ENCODE measurements at places on chromosomes 12 and 14. TPM values are rescaled to one million over a fixed set of nuclear protein-coding genes. Genes with fewer than 3 reads are reported as not detected.

RNASE7 gene
- polyA plus RNA-seq = 0.86 TPM

CABP1 gene
- polyA plus RNA-seq = 5.2 TPM

HOXC12 gene
- not detected for polyA plus RNA-seq

OASL gene
- polyA plus RNA-seq = 0.08 TPM

- no peak for DNase-seq
Observed at GRCh38 chr14:101187816-101188570, 284.5 kb upstream of the RTL1 start.

DNA sequence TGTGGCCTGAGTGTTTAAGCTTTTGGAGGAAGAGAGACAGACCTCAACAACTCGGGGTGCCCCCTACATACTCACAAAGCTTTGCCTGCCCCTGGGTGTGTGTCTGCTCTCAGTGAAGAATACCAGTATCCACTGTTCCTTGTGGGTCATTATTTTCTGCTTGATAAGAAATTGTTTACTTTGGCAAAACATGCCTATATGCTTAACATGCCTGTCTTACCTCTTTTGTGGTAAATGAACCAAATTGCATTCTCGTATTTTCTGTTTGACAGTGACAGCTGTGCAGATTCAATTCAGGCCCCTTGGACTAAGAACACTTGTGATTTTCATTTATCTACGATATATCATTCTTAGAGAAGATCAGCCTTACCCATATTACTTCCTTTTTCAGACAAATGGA lies 50.6 kb upstream of the REP15 start:
- no peak for DNase-seq

GRCh38 chr12:68953536-68953935 lies 20.6 kb upstream of the CPM start:
- DNase-seq = no peak

- DNase-seq = no peak
Observed at GRCh38 chr12:94170690-94171594, 22.6 kb downstream of the PLXNC1 start.

Measured in left renal cortex interstitium (tissue), 4 donors.